Hematopoietic multipotent progenitor cell (in vitro differentiated cells): ENCODE measurements at places on chromosomes 1 and 21.

- DNase-seq: no peak
Observed at GRCh38 chr1:30043256-30043655, 680.1 kb downstream of the MATN1 start.

DNA sequence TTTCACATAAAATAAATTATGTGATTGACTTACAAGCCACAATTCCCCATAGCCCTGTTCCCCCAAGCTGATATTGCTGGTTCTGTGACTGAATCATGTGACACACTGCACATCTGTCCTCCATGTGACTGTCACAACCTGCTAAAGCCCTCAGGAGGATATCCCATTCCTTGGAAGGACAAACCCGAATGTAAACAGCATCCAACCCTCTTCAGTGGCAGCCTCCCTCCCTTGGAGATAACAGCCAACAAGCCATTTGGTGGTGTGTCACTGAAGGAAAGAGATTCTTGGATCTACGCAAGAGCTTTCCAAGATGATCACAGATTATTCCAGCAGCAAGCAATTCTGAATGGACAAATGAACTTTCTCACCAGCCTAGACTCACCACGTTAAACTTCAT lies 153.9 kb upstream of the TIAM1 start:
- no peak for DNase-seq

DNA sequence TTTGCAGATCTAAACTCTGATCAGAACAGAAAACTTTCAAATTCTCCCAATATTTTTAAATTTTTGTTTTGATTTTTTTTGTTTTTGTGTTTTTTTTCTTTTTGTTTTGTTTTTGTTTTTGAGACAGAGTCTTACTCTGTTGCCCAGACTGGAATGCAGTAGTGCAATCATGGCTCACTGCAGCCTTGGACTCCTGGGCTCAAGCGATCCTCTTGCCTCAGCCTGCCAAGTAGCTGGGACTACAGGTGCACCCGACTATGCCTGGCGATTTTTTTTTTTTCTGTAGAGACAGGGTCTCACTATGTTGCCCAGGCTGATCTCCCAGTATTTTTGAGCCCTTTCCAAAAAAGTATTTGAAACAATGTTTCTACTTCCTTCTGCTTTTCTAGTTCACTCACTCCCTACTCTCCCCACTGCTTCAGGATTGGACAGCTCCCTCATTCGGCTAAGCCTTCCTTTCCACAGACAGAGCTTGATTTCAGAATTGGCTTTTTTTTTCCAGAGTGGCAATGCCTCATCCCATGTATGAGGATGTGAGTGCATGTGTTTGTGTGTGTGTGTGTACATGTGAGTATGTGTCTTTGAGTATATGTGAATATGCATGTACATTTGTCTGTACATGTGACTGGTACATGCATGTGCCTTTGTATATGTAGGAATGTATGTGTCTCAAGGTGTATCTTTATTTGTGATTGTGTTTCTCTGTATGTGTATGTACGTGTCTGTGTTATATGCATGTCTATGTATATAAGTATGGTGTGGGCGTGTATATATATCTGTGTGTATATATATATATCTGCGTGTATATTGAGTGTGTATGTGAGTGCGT lies 11.9 kb downstream of the LHX4 start:
- DNase-seq: no peak

DNA sequence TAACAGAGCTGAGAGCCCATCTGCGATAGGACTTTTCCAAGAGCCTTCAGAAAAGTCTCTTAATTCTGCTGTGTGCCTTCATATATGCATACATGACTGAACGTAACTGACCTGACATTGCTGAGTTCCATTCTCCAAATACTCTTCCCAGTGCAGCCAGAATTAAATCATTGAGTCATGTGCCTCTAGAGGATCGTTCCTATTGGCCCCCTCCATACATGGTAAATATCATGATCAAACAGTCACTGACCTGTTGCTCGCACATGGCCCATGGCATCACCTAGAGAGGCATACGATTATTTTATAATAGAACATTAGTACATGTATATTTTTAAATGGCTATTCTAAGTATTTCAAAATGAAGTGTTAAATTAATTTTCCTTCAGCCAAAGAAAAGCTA lies 186.8 kb downstream of the PBX1 start:
- no peak for DNase-seq

- no peak for DNase-seq
Observed at GRCh38 chr1:34988581-34988980, 3.4 kb upstream of the TMEM35B start.

DNA sequence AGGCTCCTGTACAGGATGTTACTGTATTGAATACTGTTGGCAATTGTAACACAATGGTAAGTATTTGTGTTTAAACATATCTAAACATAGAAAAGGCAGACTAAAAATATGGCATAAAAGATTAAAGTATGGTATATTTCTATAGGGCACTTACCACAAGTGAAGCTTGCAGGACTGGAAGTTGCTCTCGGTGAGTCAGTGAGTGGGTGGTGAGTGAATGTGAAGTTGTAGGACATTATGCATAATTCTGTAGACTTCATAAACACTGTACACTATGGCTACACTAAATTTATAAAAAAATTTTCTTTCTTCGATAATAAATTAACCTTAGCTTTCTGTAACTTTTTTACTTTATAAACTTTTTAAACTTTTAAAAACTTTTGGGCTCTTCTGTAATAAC lies 13.7 kb upstream of the TRIM62 start:
- DNase-seq: no peak

GRCh38 chr1:230158415-230159291 lies 91.6 kb downstream of the GALNT2 start:
- DNase-seq: no peak

GRCh38 chr21:45985471-45986315 lies 4.1 kb downstream of the COL6A1 start:
- DNase-seq: no peak

DNA sequence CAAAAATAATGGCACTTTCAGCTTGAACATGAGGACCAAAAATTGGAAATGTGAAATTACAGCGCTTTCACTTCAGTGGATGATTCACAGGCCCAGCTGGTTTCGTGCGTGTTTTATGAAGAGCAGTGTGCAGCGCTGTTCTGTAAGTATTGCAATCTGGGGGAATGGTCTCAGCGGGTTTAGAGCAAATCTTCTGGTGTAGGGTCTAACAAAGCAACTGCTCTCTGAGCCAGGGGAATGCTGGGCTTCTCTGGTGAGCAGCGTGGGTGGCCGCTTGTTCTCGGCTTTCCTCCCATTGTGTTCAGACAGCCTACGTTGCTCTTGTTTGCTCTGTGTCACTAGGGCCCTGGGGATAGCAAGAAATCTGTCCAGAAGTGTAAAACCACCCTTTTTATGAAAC lies 42.4 kb upstream of the GADD45A start:
- no peak for DNase-seq

DNA sequence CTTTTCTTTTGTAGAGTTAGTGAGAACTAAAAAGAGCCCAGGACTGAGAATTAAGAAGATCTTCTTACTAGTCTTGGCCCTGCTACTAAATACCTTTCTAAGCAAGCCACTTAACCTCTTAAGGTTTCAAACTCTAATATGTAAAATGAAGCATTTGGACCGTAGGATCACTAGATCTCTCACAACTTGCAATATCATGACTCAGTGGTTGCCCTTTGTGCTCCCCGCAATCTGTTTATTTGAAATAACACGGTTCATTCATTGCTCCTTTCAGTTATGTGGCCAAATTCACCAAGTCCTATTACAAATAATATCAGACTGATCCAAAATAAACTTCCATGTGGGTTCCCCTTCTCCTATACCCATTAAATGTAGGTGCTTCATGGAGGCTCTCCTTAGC lies 10.8 kb downstream of the PALMD start:
- no peak for DNase-seq

GRCh38 chr1:9494936-9495758 lies 44.1 kb upstream of the SLC25A33 start:
- DNase-seq: peak; percentile 54

GRCh38 chr1:152622803-152623202 lies at the start of gene LCE3A:
LCE3A (minus strand) TSS chr1:152623103; CDS start chr1:152623103, 0 bp downstream.
- no peak for DNase-seq

DNA sequence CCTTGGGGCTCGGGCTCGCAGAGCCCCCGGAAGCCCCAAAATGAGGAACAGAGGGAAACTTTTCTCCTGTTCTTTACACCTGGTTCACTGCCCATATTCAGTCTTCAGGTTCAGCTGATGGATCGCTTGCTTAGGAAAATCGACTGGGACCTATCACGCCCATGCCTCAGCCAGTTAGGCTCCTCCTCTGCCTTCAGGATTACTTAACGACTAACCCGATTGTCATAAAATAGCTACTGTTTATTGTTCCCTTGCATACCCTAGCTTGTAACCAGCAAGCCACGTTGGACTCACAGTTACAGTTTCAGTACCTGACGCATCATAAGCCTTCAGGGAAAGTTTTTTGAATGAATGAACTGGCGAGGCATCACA lies 692 bp downstream of the TARDBP start:
- no peak for DNase-seq

GRCh38 chr1:40794048-40794447 lies 10.5 kb downstream of the KCNQ4 start:
- no peak for DNase-seq

- DNase-seq: no peak
Observed at GRCh38 chr1:184975208-184975870, 1.0 kb upstream of the NIBAN1 start.

DNA sequence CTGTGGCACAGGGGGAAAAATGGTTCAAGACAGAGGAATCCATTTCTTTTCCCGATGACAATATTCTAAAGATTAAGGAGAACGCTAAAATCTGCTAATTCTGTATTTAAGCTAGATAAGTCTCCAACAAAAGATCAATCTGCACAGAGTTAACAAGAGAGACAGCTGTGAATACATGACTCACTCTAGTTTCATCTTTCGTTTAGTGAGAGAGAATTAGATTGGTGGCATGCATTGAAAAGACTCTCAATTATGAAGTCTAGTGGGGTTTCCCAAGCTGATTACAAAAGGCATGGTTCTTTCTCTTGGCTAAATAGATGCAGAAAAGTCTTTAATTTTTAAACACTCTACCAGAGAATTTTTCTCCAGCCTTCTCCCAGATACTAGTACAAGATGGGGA lies 34.4 kb downstream of the CAPN9 start:
- no peak for DNase-seq

DNA sequence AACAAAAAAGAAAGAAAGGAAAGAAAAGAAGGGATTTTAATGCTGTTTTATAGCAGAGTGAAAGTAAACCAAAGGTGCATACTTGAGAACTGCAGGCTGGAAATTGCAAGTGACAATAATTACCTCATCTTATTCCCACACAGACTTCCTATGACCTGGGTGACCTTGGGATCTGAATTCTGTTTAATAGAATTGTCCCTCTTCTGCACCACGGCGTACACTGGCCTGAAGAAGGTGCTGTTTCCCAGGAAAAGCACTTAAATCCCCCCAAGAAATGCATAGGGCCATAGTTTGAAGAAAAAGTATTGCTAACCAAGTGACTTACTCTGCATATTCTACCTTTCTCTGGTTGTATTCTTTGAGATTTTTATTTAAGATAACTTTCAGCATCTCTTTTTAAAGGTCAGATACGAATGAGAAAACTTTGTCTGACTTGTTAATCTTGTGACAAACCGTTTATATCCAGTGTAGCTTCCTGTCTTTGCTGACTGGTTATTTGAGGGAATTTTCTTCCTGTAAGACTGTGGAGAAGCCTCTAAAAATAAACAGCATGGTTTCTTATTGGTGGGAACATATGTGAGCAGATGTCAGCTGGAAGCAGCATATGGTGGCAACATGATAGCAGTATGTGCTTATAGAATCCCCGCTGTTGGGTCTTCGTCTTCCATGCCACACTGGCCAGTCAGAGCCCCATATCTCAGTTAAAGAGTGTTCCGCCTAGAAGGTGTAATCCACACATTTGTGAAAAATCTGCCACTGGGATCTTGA lies 16.3 kb downstream of the TGFB2 start:
- DNase-seq: no peak

- no peak for DNase-seq
Observed at GRCh38 chr1:46110521-46110920, 21.9 kb downstream of the PIK3R3 start.

GRCh38 chr21:46095814-46096595 lies 1.9 kb upstream of the COL6A2 start:
- DNase-seq: no peak

GRCh38 chr21:41611966-41612606 lies 104.1 kb upstream of the TMPRSS2 start:
- no peak for DNase-seq

DNA sequence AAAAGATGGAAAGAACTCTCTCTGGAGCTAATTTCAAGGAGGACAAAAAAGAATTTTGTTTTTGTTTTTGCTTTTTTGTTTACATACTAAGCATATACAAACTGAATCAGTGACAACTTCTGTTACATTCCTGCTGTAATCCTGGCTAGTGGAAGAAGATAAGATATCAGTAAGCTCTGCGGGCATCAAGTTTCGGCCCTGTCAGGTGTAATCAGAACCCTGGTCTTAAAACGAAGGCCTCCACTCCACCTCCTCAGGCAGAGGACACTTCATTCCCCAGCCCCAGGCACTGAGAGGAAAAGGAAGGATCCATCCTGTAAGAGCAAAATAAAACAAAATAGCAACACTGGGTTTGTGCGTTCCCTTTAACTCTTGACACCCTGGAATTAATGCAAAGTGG lies 88.9 kb upstream of the ARHGAP29 start:
- DNase-seq: no peak

GRCh38 chr1:228487336-228488124 lies at the start of gene RNF187:
RNF187 (plus strand) TSS chr1:228487382.
- peak; percentile 58 for DNase-seq

DNA sequence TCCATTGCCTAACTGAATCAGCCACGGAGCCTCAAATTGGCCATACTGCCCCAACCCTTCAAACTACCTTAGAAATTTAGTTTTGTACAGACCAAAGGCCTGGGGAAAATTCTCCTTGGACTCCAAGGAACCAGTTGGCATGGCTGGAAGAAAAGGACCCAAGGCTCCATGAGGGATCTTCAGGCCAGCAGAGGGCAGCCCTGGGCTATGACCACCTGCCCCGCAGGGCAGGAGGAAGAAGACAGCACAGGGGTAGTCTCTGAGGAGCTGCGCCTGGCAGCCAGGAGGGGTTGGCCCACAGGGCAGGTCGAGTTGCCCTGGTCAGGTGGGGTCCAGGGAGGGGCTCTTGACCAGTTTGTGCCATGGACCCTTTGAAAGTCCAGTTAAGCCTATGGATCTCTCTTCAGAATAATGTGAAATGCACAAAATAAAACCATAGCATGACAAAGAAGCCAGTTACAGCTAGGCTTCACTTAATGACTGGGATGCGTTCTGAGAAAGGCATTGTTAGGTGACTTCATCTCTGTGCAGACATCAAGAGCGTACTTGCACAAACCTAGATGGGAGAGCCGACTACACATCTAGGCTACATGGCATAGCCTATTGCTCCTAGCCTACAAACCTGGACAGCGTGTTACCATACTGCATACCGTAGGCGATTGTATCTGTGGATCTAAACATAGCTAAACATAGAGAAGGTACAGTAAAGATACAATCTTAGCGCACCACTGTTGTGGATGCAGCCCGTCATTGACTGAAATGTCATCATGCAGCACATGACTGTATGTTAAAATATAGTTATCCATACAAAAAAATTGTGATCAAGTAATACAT lies 26.1 kb downstream of the CACNA1S start:
- peak; percentile 49 for DNase-seq

DNA sequence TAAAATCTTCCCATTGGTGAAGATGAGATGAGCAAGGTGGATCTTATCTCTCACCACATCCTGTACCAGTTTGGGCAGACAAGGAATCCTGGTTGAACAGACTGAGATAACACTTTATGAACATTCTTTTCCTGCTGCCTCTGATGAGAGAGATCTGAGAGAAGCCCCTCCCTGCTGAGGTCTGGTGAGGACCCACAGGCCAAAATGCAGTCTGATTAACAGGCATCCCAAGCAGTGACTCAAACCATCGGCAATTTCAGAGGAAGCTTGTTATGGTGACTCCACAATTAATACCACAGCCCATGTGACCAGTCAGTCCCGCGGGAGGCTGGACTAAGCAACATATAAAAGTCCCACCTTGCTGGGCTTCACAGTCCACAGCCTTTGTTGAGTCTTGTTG lies at the start of gene PRR9:
Gene PRR9, plus strand, starts transcription at position 373 of the 400 bp plus-strand sequence. CDS start 561 bp downstream, outside the sequence.
- DNase-seq: peak; percentile 35
